ENCODE measurements at places on chromosomes 16 and 17.

- no peak for DNase-seq
These were observed 6.6 kb downstream of the KCNAB3 start for GRCh38 chr17:7922845-7923628.

GRCh38 chr16:89920723-89921122 is 2.1 kb downstream of the MC1R start:
- no peak for DNase-seq

GRCh38 chr16:23836404-23837311 is 875 bp downstream of the PRKCB start:
- no peak for DNase-seq

- DNase-seq = no peak
These were observed 248.6 kb downstream of the MAF start for GRCh38 chr16:79351927-79352326.

DNA sequence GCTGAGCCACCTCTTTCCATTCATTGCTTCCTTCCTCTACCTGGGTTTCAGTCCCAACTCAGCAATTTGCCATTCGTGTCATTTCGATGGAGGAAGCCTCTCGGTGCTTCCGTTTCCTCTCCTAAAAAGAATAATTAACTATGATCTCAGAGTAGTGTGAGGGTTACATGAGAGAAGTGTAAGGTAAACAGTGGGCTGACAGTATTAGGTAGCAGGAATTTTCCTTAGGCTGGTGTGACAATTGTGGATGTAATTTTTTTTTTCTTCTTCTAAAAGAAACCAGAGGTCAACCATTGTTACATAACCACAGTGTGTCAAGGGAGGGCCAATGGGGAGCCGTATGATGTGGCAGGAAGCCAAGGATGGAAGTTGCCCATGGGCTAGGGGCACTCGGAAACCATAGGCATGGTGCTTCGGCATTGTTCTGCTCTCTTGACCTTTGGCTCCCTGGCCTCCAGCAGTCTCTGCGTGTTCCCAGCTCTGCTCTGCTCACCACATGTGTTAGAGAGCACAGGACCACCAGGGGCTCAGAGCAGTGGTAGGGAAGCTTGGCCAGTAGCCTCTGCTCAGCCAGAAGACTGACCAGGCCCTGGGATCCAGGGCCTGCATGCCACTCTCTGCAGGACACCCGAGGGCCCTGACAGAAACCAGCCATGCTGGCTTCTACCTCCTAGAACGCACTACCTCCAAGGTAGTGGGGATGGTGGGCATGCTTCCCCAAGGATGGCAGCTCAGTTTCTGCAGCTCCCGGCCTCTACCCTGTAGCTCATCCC is 2.0 kb upstream of the TOP2A start:
- DNase-seq = peak; percentile 32

GRCh38 chr16:13896543-13897182 is 23.3 kb upstream of the ERCC4 start:
- DNase-seq = no peak

DNA sequence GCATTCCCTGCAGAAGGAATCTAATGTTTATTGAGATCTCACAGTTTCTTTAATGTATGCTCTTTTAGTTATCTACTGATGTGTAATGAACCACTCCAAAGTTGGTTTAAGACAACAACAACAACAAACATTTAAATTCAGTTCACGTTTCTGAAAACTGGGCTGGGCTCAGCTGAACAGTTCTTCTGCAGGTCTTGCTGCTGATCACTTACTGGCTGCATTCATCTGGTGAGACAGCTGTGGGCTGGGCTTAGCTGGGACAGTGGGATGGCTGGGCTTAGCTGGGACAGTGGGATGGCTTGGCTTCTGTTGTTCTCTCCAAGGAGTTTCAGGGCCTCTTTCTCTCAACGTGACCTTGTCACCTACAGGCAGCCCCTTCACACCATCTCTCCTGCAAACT is 544.3 kb upstream of the CDH5 start:
- no peak for DNase-seq

- no peak for DNase-seq
These were observed 30.0 kb upstream of the USP22 start for GRCh38 chr17:21072745-21073197.

- no peak for DNase-seq
These were observed 434.5 kb downstream of the SHISA9 start for GRCh38 chr16:13335879-13336278.

DNA sequence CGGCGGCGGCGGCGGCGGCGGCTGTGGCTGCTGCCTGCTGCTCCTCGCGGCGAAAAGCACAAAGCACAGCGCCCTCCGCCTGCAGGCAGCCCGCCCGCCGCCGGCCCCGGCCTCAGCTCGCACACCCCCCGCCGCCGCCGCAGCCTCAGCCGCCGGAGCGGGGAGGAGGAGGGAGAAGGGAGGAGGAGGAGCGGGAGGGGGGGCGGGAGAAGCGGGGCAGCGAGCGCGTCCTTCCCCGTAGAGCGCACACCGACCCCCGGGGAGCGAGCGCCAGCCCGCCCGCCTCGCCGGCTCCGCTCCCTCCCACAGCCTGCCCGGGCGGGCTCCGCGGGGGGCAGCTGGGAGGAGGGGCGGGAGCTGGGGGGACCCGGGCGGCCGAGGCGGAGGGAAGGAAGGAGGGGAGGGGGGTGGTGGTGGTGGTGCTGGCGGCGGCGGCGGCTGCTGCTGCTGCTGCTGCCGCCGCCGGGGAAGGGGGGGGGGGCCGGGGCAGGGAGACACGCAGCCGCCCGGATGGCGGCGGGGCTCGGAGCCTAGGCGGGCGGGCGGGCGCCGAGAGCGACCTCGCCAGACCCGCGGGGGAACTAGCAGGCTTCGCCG is at the start of gene UBTF:
TSS of gene UBTF (minus strand) at position 60 of the 597 bp plus-strand sequence. CDS start 1,446 bp downstream, outside the sequence.
- DNase-seq = peak; percentile 4

DNA sequence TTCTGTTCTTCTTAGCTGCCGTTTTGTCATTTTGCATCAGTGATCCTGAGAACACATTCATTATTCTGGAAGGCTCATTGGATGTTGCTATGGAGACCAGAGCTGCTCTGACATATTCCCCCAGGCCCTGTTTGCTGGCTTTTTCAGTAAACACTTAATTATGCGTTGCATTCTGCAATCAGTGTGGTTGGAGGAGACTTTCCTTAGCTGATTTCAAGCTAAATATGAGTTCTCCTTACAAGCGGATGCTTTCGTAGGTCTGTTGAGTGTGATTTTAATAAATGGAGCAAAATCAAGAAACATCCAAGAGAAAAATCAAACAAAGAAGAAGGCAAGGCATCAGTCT is 38.2 kb upstream of the NUDT7 start:
- DNase-seq = no peak

DNA sequence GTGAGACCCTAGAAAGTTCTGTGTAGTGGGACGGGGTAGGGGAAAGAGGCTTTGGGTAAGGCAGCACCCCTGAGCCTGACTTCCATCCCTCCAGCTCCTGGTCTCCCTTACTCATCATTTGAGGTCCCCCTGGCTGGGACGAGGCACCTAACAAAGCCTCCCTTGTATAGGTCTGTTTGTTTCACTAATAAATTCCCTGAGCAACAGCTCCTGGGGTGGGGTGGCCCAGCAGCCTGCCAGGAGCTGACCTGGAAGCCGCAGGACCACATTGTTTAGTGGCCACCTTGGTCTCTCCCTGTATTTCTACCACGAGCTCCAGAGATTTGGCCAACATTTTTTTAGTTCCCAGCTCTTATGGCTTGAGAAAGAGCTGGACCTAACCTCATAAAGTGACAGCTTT is 7.2 kb downstream of the PRR15L start:
- DNase-seq = no peak

- no peak for DNase-seq
These were observed 29.2 kb downstream of the AXIN2 start for GRCh38 chr17:65532101-65532890.

- DNase-seq = peak; percentile 95
These were observed 2.0 kb downstream of the ROGDI start for GRCh38 chr16:4800290-4801041.

DNA sequence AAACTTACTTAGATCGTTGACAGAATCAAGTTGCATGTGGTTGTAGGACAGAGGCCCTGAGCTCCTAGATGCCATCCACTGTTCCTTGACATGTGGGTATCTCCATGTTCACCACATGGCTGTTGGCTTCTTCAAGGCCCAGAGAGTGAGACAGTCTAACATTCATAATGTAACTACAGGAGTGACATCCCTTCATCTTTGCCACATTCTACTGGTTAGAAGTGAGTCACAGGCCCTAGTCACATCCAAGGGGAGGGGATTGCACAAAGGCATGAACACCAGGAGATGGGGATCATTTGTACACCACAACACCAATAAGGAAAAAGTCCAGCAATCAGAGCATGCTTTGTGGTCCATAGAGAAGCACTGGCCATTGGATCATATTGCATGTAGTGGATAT is 56.6 kb downstream of the WSCD1 start:
- DNase-seq = no peak

GRCh38 chr17:39828443-39828842 is 35.7 kb downstream of the IKZF3 start:
- DNase-seq = no peak

- no peak for DNase-seq
These were observed 152.0 kb downstream of the KCNJ12 start for GRCh38 chr17:21528031-21528695.

GRCh38 chr17:78010759-78011158 is 52.3 kb downstream of the TNRC6C start:
- DNase-seq = no peak

DNA sequence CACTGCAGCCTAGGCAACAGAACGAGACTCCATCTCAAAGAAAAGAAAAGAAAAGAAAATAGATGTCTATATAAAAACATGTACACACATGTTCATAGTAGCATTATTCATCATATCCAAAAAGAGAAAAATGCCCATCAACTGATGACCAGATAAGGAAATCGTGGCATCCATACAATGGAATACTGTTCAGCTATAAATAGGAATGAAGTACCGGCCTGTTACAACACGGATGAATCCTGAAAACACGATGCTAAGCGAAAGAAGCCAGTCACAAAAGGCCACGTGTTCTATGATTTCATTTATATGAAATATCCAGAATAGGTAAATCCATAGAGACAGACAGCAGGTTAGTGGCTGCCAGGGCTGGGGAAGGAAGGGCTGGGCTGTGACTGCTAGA is 65.8 kb downstream of the TBC1D16 start:
- no peak for DNase-seq

DNA sequence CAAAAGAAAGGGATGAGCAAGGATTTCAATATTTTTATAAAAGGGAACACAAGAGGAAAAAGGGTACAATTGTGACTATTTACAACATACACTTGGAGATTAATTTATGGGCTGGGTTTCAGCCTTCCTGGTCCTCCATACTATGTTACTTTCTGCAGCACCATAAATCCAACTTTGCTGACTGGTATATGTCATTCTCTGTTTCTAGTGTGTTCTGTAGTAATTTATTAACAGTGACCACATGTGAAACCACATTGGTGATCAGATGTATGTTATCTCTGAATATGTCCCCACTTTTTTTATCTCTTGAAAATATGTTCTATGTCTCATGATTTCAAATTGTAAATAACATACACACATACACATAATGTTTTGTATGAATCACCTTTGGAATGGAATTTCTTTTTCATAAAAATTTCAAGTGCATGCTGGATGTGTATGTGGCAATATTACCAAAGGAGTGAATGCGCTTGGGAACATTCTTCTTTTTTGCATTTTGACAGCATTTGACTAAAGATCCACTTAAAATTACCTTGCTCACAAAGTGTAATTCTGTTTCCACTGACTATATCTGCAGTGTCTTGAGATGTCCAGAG is 2.9 kb upstream of the LYRM9 start:
- no peak for DNase-seq

GRCh38 chr16:85029408-85029784 is 1.8 kb downstream of the KIAA0513 start:
- DNase-seq = no peak

DNA sequence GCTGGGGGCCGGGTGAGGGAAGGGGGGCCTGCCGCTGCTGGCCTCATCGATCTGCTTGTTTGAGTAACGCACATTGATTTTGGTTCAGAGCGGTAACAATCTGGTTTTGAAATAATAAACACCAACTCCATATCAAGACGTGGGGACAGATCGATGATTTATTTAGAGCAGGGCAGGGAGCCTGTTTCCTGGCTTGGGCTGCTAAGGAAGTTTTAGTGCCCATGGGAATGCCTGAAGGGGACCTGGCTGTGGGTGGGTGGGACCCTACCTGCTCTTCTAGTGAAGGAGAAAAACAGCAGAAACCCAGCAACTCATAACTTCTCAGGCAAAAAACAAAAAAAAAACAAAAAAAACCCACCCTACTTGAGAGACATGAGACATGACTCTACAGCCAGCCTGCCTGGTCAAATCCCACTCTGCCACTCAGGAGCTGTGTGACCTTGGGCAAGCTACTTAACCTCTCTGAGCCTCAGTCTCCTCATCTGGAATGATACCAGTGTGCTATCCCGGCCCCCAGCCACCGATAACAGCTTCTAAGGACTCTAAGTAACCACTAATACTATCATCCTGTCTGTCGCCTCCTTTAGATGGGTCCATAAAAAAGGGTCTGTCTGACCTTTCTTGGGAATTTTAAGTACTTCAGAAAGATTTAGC is 66.0 kb downstream of the PIPOX start:
- no peak for DNase-seq

- DNase-seq = no peak
These were observed 1.2 kb downstream of the C16orf54 start for GRCh38 chr16:29744541-29745101.

- peak; percentile 33 for DNase-seq
These were observed 40.3 kb upstream of the MRPS23 start for GRCh38 chr17:57889892-57890856.

DNA sequence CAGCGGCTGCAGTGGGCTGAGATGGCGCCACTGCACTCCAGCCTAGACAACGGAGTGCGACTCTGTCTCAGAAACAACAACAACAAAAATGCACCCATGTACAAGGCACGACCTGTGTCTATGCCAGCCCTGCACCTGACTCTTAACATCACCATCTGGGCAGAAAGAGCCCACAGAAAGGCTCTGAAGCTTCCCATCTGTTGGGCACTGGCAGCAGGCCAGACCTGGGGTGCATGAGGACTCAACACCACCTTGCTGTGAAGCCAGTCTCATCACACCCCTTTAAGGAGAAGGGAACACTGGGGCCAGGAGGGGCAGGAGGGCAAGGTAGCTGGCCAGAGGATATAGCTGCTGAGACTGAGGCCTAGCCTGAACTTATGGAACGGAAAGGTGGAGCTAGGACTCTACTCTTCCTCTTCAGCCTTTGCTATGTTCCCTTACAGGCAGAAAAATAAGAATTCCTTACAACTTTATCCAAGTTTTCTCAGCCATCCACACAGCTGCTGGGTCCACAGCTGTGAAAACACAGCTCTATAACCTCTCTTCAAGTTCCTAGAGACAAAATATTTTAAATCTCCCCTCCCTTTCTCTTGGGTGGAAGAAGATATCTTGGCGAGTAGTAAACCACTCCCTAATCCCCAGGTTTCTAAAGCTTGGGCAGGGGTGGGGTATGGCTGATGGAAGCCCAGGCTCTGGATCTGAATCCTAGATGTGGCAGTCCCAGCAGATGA is 2.8 kb downstream of the ELOB start:
- DNase-seq = no peak

DNA sequence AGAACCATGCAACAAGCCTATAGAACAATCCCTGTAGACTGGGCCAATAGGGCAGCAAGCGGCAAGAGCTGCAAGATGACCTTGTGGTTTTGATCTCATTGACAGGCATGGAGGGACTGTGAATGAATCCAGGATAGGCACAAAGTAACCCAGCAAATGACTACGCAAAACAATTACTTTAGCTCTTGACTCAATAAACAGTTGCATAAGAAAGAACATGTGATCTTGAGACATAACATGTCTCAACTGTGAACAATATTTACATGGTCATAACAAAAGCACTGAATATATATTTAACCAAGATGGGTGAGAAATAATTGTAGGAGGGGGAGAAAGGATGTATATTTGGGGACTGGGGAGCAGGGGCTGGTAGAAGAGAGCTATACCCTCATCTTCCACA is 313.7 kb upstream of the CDH5 start:
- no peak for DNase-seq

GRCh38 chr16:72835086-72835485 is 212.8 kb downstream of the ZFHX3 start:
- no peak for DNase-seq

Measured in GF-D8 (cell line).